Pancreas (tissue), 10 donors: ENCODE measurements at places on chromosomes 3 and 15. TPM values are rescaled to one million over a fixed set of nuclear protein-coding genes. Genes with fewer than 3 reads are reported as not detected.

- H3K4me1 ChIP-seq = no peaks in the 10 kb centered on the region
- H3K27ac ChIP-seq = no peak overlapping the region
- H3K27me3 ChIP-seq = no peaks in the 10 kb centered on the region
- DNase-seq = no peak
Measured at GRCh38 chr3:151960961-151961580, 87.6 kb downstream of the SUCNR1 start.

- no peak overlapping the region for H3K27ac ChIP-seq
- DNase-seq = no peak
- no peaks in the 10 kb centered on the region for H3K27me3 ChIP-seq
Measured at GRCh38 chr3:134463676-134464063, 22.1 kb downstream of the ANAPC13 start.

DNA sequence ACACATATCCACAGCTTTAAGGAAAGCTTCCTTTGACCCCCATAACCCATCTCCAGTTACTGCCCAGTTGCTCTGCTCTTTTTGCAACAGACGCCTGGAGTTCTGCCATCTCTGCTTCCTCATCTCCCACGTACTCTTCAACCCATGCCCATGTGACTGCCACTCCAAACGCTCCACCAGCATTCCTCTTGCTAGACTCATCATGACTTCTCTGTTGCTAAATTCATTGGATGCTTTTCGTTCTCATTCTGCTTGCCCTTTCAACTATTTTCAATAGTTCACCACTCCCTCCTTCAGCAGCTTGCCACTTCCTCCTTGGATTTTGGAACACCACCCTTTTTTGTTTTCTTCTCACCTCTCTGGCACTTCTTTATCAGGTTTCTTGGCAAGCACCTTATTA lies 2.7 kb upstream of the KNSTRN start:
- no peaks in the 10 kb centered on the region for H3K4me1 ChIP-seq
- H3K27me3 ChIP-seq = no peaks in the 10 kb centered on the region
- H3K4me3 ChIP-seq = no peak overlapping the region
- H3K36me3 ChIP-seq = no peaks in the 10 kb centered on the region

DNA sequence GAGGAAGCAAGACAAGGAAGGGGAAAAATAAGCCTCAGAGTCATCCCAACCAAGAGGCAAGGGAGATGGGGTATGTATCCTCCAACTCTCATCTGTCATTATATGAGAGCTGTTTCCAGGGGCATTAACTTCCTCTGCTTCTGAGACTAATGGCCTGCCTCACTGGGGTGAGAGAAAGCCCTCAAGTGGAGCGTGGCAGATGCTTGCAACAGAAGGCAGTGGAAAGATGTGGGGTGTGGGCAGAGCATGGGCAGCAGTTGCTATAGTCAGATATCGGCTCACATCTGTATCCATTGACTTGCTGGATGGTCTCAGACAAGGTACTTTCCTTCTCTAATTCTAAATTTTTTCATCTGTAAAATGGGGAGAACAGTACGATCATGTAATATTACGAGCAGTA lies 81.7 kb upstream of the PLCL2 start:
- no peaks in the 10 kb centered on the region for H3K36me3 ChIP-seq
- no peak overlapping the region for H3K27ac ChIP-seq
- no peaks in the 10 kb centered on the region for H3K4me1 ChIP-seq
- no peak overlapping the region for H3K4me3 ChIP-seq

GRCh38 chr3:15690230-15690629 lies 88.7 kb downstream of the BTD start:
- H3K4me1 ChIP-seq = no peaks in the 10 kb centered on the region
- H3K27ac ChIP-seq = no peak overlapping the region

- no peak for DNase-seq
- no peaks in the 10 kb centered on the region for H3K27me3 ChIP-seq
- no peaks in the 10 kb centered on the region for H3K4me1 ChIP-seq
Measured at GRCh38 chr3:54772746-54773145, 155.1 kb downstream of the LRTM1 start.

DNA sequence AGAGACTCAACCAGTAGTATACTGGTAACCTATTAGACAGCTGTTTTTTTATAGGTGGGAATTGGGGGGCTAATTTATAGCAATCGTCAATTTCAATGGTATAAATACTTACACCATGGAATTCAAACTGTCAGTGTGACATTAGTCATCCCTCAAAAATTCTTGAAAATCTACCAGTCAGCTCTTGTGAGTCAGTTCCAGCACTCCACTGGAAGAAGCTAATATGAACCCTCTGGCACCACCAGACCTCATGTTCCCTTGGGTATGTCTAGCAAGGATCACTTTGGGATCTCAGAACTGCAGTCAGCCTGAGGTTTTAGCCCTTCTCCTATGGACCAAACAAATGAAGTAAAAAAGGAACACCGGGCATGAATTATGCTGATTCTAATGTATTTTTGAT lies 11.8 kb upstream of the UACA start:
- no peak for DNase-seq
- H3K27me3 ChIP-seq = no peaks in the 10 kb centered on the region
- H3K4me1 ChIP-seq = no peaks in the 10 kb centered on the region
- no peaks in the 10 kb centered on the region for H3K36me3 ChIP-seq

GRCh38 chr15:89096664-89097063 lies 8.4 kb downstream of the ABHD2 start:
- H3K4me1 ChIP-seq = peaks cover 45% of the 10 kb centered on the region
- no peaks in the 10 kb centered on the region for H3K36me3 ChIP-seq
- H3K27ac ChIP-seq = no peak overlapping the region
- no peaks in the 10 kb centered on the region for H3K27me3 ChIP-seq
- no peak for DNase-seq

DNA sequence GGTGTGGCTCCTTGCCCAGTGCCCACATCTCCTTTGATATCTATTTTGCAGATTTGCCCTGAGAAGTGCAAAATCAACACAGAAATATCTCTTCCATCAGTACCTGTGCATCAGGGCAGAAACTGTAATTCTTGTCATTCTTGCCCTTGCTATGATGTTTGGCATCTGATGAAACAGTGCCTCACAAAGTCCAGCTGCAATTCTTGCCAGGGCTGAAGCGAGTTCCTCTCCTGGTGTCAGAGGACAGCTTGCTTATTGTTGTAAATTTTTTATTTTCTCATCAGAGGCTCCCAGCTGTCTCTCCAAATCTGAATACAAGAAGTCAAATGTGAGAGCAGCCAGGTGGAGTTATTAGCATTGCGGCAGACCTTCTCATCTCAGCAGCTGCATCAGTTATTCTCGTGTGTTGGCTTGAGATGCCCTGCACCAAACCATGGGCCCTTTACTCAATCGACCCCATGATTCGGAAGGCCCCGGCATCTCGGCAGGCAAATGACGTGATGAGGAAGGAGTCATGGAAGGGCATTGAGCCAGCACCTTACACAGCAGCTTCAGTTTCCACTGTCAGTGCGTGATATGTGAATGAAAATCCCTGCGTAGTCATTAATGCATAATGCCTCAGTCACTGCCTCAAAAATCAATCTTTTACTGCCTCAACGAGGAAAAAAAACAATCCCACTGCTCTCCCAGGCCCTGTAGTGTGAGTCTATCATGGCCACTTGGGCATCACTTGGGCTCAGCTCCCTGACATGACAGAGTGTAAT lies 93.4 kb downstream of the CCNL1 start:
- H3K27ac ChIP-seq = no peak overlapping the region
- no peaks in the 10 kb centered on the region for H3K27me3 ChIP-seq
- no peak for DNase-seq
- H3K4me3 ChIP-seq = no peak overlapping the region

DNA sequence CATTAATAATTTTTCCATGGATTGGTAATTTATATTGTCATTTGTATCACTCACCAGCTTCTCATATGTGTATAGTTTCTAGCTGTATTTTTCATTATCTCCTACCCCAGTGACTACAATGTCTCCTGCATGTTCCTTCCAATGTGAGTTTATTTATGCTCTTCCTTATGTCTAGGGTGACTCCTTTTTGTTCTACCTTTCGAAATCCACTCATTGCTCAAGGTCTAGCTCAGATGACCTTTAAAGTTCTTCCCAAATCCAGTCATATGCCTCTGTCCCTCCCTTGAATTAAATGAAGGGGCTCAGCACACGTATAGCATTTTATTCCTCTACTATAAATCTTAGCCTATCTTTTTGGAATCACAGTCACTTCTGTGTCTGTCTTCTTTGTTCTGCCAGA lies 53.0 kb downstream of the TMEM45A start:
- no peaks in the 10 kb centered on the region for H3K27me3 ChIP-seq
- H3K36me3 ChIP-seq = no peaks in the 10 kb centered on the region
- no peaks in the 10 kb centered on the region for H3K4me1 ChIP-seq
- no peak overlapping the region for H3K27ac ChIP-seq

DNA sequence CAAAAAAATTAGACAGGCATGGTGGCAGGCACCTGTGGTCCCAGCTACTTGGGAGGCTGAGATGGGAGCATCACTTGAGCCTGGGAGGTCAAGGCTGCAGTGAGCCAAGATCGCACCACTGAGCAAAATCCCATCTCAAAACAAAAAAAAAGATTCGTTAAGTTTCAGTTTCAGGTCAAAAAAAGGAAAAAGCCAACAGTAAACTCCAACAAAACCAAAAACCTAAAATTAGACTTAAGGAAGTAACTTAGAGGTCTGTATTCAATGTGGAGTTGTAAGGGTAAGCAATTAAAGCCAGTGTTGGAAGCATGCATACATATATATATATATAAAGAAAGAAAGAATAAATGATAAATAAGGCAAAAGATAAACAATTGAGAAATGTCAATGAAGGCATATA lies 11.8 kb downstream of the KPNA1 start:
- H3K4me1 ChIP-seq = peaks cover 8% of the 10 kb centered on the region
- no peak overlapping the region for H3K27ac ChIP-seq
- H3K27me3 ChIP-seq = no peaks in the 10 kb centered on the region
- H3K4me3 ChIP-seq = no peak overlapping the region
- no peaks in the 10 kb centered on the region for H3K36me3 ChIP-seq
- DNase-seq = no peak

DNA sequence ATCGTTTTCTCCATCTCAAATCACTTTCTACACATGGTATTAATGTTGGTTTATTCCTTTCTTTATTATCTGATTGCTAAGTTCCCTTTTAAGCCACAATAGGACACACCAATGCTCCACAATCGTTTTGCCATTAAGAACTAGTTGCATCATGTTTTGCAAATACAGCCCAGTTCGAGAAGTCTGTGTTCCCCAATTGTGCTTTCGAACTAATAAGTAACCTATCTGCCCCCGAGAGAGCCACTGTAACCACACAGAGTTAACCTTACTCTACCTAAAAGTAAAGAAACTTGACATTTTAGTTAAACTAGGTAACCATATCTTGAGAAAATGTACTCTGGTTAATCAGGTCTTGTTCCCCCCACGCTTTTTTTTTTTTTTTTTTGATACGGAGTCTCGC lies 39.1 kb downstream of the MAGI1 start:
- no peaks in the 10 kb centered on the region for H3K27me3 ChIP-seq
- no peaks in the 10 kb centered on the region for H3K36me3 ChIP-seq
- no peak overlapping the region for H3K27ac ChIP-seq
- no peak overlapping the region for H3K4me3 ChIP-seq
- DNase-seq = no peak

GRCh38 chr3:145673838-145674237 lies 487.1 kb downstream of the PLOD2 start:
- H3K27me3 ChIP-seq = no peaks in the 10 kb centered on the region
- no peak overlapping the region for H3K4me3 ChIP-seq
- H3K4me1 ChIP-seq = no peaks in the 10 kb centered on the region
- no peak overlapping the region for H3K27ac ChIP-seq
- no peaks in the 10 kb centered on the region for H3K36me3 ChIP-seq

DNA sequence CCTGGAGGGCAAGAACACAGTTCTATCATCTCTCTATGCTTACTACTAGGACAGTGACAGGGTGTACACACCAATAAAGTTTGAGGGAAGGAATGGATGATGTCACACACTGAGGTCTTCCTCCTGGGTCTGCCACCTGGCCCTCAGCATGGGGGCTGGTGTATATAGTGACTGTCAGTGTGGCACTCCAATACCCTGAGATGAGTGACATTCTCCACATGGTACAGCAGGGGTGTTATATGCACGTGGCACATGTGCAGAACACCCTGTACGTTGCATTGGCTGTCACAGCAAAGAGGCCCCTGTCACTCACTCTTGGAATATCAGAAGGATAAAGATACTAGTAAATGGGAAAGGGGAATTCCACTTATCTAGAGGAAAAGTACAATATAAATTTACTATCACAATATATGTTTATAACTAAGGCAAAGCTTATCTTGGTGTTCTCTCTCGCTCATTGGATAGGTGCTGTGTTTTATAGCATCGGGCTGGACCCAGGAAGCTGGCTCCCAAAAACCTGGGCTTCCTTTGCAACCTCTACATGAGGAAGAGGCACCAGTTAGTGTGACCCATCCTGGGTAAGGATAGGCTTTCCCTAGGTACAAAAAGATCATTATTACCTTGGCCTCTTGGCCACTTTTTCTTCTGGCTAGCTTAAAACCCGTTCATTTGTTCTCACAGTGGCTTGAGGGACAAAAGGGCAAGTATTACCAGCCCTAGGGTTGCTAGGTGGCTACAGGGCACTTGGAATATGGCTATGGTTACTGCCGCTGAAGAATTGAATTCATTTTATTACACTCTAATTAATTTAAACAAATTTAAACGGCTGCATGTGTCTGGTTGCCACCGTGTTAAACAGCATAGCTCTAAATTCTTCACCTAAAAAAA lies 54.8 kb upstream of the HES1 start:
- H3K4me1 ChIP-seq = peaks cover 16% of the 10 kb centered on the region
- H3K36me3 ChIP-seq = no peaks in the 10 kb centered on the region
- H3K27me3 ChIP-seq = no peaks in the 10 kb centered on the region
- DNase-seq = no peak
- no peak overlapping the region for H3K27ac ChIP-seq
- H3K4me3 ChIP-seq = no peak overlapping the region

- H3K4me1 ChIP-seq = no peaks in the 10 kb centered on the region
- no peak for DNase-seq
- no peaks in the 10 kb centered on the region for H3K36me3 ChIP-seq
- H3K27me3 ChIP-seq = no peaks in the 10 kb centered on the region
- no peak overlapping the region for H3K4me3 ChIP-seq
Measured at GRCh38 chr3:102017784-102018183, 168.5 kb downstream of the NFKBIZ start.

DNA sequence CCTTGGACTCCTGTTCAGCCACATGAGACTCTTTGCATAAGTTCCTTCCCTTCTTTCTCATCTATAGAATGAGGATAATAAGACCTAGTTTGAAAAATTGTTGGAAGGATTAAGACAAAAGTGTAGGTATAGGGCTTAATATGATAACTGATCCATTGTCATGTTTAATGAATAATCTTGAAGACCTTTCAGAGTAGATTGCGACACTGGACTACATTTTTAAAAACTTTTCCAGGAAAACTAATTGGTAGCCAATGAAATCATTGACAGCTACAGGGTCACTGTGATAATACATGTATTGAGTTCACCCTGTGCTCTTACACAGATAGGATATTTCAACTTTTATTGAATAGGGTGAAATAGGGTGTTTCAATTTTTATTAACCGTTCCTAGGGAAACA lies 78.5 kb upstream of the FBN1 start:
- no peak for DNase-seq
- no peak overlapping the region for H3K4me3 ChIP-seq
- H3K36me3 ChIP-seq = no peaks in the 10 kb centered on the region
- H3K4me1 ChIP-seq = no peaks in the 10 kb centered on the region
- no peak overlapping the region for H3K27ac ChIP-seq
- no peaks in the 10 kb centered on the region for H3K27me3 ChIP-seq

Gene TRA2B
- polyA plus RNA-seq = 79.2 TPM

Gene FGF12
- 6.0 TPM for polyA plus RNA-seq

Gene AGBL1
- polyA plus RNA-seq = not detected

Gene RETNLB
- polyA plus RNA-seq = not detected
